ENCODE measurements at places on chromosomes 2 and 18. TPM values are rescaled to one million over a fixed set of nuclear protein-coding genes. Genes with fewer than 3 reads are reported as not detected.
A peak's percentile ranks its signal among the peaks of the same experiment; 100 is the strongest.

GRCh38 chr2:172220121-172220520 lies 117.4 kb upstream of the DLX2 start:
- ATAC-seq: no peak

GRCh38 chr2:205714058-205714776 lies 31.9 kb downstream of the NRP2 start:
- peak; percentile 14 for ATAC-seq

- no peak for ATAC-seq
These were observed 201.3 kb upstream of the APCDD1 start for GRCh38 chr18:10252952-10253705.

GRCh38 chr2:11234309-11234708 lies 79.0 kb downstream of the SLC66A3 start:
- no peak for ATAC-seq

- ATAC-seq: no peak
These were observed 58.2 kb downstream of the RPRM start for GRCh38 chr2:153420394-153420793.

- no peak for ATAC-seq
These were observed 554.9 kb downstream of the PLCL1 start for GRCh38 chr2:198359308-198359707.

DNA sequence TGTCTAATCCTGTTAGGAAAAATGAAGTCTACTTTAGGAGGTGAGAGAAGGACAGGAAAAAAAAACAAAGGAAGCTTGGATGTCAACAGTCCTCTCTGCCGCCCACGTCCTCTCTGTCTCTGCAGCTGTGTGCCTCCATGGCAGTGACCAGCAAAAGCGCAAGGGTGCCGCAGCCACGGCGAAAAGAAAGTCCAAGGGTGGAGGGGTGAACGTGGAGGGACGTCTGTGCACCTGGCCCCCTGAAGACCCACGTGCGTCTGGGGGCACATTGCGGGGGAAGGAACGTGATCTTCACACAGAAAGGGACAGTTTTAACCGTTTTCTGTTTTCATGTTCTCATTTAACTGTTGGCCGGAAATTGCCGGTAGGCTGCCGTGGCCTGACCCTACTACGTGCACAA lies 152.7 kb downstream of the MBP start:
- ATAC-seq: no peak

GRCh38 chr2:232592772-232593395 lies 40.5 kb upstream of the EFHD1 start:
- ATAC-seq: peak; percentile 19

DNA sequence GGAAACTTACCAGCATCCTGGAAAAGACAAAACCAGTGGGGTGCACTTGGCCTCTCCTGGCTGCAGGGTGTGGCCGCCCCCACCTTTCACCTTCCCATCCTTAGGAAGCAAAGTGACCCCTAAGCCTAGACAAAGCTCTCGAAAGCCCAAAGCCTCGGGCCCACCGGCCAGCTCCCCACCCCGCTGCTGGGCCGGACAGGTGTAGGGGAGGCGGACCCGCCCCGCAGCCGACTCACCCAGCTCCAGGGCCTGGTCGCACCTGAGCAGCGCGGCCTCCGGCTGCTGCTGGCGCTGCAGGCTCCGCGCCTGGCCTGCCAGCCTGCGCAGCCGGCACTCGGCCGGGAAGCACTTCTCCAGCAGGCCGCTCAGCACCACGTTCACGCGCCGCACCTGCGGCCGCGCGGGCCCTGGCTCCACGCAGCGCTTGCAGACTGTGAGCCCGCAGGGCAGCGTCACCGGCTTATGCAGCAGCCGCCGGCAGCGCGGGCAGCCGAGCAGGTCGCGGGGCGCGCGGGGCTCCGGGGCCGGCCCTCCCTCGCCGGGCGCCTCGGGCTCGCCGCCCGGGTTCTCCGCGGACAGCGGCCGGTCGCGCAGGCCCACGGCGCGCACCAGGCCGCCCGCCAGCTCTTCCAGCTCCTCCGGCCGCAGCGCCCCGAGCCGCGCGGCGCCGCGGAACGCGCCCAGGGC lies 979 bp downstream of the LONRF2 start:
- peak; percentile 63 for ATAC-seq

DNA sequence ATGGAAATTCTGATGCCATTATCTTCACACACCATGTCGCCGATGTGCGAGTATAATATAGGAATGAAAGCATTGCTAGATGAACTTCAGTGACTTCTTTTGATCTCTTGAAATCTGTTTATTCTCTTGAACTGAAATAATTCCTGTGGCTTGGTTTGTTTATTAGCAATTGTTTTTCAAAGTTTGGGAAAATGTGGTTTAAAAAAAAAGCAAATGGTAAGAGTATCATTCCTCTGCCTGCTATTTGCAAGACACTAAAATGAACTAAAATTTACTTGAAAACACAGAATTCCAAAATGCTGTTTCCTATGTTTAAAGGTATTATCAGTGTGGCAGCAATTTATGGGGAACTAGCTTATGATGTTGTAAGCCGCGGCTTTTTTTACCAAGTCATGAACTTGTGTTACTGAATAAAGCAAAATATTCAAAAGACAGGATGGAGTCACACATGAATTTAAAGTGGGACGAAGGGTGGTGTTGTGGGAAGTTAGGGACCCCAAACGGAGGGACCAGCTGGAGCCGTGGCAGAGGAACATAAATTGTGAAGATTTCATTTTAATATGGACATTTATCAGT lies 96.4 kb downstream of the COLEC12 start:
- no peak for ATAC-seq

GRCh38 chr2:52794581-52794980 lies 973.0 kb upstream of the CHAC2 start:
- no peak for ATAC-seq

DNA sequence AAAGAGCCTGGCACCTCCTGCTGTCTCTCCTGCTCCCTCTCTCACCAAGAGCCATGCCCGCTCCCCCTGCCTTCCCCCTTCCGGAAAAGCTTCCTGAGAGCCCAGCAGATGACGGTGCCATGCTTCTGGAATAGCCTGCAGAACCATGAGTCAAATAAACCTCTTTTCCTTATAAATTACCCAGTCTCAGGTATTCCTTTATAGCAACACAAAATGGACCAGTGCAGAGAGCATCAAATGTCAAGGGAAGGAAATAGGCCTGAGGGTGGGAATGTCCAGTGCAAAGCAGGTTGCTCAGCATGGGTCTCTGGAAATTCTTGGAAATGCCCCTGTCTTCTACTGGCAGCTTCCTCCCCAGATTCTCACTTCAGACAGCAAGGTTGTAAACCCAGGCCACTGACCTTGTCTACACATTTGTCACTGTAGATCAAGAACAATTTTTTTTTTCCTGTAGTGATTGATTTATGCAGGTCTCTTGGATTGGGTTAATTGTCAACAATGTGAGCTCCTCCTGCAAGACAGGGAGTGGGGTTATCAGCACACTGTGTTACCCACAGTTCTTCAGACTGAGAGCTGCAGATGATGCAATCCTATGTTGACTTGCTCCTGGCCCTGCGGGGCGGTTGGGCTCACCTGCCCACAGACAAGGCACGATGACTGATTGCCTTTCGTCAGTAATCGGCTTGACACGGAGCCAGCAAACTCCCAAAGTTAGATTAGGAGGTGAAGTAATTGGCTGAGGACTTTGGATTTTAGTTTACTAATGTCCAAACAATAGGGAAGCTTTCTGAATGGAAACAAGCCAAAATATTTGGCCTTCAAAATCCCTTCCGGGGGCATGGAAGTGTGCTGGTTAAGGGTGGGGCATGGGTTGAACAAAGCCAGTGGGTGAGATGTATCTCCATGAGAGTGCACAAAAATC lies 5.4 kb upstream of the BOD1L2 start:
- ATAC-seq: no peak

- ATAC-seq: no peak
These were observed 2.5 kb upstream of the CNDP2 start for GRCh38 chr18:74493689-74494088.

DNA sequence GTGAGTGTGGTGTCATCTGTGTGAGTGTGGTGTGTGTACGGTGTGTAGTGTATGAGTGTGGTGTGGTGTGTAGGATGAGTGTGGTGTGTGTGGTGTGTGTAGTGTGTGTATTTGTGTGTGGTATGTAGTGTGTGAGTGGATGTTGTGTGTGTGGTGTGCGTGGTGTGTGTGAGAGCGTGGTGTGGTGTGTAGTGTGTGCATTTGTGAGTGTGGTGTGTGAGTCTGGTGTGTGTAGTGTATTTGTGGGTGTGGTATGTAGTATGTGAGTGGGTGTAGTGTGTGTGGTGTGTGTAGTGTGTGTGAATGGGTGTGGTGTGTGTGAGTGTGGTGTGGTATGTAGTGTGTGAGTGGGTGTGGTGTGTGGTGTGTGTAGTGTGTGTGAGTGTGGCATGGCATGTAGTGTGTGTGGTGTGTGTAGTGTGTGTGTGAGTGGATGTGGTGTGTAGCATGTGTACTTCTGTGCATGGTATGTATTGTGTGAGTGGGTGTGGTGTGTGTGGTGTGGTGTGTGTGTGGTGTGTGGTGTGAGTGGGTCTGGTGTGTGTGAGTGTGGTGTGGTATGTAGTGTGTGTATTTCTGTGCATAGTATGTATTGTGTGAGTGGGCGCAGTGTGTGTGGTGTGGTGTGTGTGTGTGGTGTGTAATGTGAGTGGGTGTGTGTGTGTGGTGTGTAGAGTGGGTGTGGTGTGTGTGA lies 227.8 kb downstream of the BCL2 start:
- ATAC-seq: no peak

- ATAC-seq: peak; percentile 6
These were observed 582 bp upstream of the ZAP70 start for GRCh38 chr2:97712693-97713295.

GRCh38 chr2:241110607-241111439 lies 8.7 kb upstream of the MTERF4 start:
- ATAC-seq: no peak

DNA sequence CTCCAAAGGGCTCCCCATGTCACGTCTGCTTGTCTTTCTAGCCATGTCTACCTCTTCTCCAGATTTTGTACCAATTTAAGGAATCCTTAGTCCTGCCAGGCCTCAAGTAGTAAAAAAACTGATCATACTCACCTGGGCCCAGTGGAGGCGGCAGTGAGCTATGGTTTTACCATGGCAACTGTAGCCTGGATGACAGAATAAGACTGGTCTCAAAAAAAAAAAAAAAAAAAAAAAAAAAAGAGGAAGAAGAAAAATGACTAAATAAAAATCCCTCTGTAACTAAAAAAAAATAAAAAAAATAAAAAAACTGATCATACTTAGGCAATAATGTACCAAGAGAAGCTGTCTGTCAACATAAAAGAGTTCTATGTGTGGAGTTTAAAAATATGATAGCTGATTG lies 221.6 kb downstream of the NR4A2 start:
- ATAC-seq: no peak

DNA sequence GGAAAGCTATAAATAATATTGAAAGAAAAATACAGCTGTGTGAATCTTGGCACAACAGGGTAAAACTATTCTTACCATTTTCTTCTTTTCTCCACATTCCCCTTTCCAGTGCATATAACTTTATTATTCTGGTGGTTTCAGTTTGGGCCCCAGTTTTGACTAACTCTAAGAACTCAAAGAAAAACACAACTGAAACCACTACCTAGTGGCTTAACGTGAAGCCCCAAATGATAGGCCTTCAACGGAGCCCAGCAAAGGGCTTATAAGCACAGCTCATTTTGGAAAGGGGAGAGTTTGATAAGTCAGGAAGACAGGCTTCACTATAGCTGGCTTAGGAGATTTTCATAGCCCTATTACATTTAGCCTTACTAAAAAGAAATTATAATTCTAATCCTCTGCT lies 62.4 kb downstream of the PPP1R1C start:
- no peak for ATAC-seq

DNA sequence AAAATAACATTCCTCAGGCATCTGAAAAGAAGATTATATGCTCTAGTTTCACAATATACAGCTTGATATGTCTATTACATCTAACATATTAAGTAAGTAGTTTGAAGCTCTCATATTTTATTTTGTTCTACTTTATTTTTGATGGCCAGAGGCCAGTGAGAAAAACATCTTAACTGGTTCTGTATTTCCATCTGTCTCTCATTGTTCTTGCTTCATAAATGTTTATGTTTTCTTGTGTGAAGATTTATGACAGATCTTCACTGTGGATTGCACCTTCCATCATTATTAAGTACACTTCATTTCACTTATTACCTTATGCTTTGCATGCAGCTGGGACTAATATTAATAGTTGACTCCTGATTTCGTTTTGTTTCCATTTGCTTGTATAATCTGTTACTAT lies 511.2 kb downstream of the TSN start:
- ATAC-seq: no peak

GRCh38 chr2:125424266-125424785 lies 1231.6 kb upstream of the GYPC start:
- no peak for ATAC-seq

- ATAC-seq: no peak
These were observed at the start of gene IL1RL2 for GRCh38 chr2:102186791-102187495. Gene IL1RL2, plus strand, starts transcription at chr2:102187023. Its CDS starts 845 bp downstream, at chr2:102187868.

DNA sequence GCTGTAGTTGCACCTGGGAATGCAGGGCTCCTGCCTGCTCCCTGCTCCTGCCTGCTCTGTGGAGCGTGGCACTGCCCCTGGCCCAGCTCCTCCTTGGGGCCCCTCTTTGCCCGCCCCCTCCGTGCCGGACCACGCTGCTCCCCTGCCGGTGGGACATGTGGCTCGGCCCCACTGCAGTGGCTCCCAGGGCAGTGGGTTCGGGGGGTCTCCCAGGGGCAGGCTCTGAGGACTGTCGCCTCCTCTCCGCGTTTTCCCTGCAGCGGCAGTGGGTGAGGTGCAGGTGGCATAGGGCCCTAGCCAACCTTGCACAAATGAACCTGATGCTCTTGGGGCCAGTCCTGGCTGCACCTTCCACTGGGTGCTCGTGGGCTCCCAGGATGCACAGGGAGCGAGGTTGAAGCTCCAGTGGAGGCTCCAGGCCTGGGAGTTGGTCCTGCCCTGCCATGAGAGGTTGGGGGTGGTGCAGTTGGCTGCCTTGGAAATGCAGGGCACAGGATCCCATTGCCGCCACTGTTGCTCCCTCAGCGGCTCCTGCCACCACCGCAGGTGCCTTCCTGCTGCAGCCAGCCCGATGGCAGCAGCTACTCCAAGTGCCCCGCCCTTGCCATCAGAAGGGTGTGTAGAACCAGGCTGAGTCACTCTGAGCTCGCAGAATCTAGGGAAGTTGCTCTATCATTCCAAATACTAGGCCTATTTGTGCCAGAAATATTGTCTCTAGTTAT lies 313.1 kb upstream of the SYT4 start:
- no peak for ATAC-seq

DNA sequence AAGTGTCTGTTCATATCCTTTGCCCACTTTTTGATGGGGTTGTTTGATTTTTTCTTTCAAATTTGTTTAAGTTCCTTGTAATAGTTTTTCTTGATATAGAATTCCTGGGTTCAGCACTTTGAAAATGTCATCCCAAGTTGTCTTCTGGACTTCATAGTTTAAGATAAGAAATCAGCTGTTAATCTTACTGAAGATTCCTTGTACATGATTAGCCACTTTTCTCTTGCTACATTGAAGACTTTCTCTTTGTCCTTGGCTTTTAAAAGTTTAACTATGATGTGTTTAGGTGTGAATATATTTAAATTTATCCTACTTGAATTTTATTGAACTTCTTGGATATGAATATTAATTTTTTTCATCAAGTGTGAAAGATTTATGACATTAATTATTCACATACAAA lies 387.2 kb upstream of the CWC22 start:
- ATAC-seq: no peak

GRCh38 chr18:555705-556457 lies 24.3 kb upstream of the CETN1 start:
- no peak for ATAC-seq

Gene POMC
- 4.2 TPM for total RNA-seq

Gene HS6ST1
- total RNA-seq: 43.6 TPM

Gene HAT1
- total RNA-seq: 25.2 TPM

Gene CLEC4F
- not detected for total RNA-seq

Gene TXNDC2
- total RNA-seq: not detected

Gene ZBTB7C
- total RNA-seq: 13.1 TPM

Gene GPR35
- 1.9 TPM for total RNA-seq

Gene ST6GAL2
- 2.4 TPM for total RNA-seq

Gene CNGA3
- total RNA-seq: 7.0 TPM

Gene LTBP1
- 238 TPM for total RNA-seq

Gene SMARCAL1
- total RNA-seq: 11.7 TPM

Gene FAM110C
- total RNA-seq: 0.93 TPM
